ENCODE measurements at places on chromosomes 16 and 17.

DNA sequence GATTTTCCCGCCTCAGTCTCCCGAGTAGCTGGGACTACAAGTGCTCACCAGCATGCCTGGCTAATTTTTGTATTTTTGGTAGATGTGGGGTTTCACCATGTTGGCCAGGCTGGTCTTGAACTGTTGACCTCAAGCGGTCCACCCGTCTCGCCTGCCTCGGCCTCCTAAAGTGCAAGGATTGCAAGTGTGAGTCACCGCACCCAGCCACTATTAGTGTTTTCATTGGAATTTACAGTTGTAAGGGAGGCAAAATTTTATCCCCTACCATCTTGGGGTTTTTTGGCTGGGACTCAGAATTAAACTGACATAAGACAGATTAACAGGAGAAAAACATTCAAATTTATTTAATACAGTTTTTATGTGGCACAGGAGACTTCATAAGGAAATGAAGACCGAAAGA is 12.3 kb upstream of the MYCBPAP start:
- DNase-seq = peak; percentile 62

- no peak for DNase-seq
Observed at GRCh38 chr16:24170407-24170806, 85.7 kb upstream of the CACNG3 start.

GRCh38 chr16:72060405-72060804 is 2.6 kb upstream of the HPR start:
- DNase-seq = no peak

GRCh38 chr16:65125871-65126270 is 4.0 kb upstream of the CDH11 start:
- DNase-seq = no peak

DNA sequence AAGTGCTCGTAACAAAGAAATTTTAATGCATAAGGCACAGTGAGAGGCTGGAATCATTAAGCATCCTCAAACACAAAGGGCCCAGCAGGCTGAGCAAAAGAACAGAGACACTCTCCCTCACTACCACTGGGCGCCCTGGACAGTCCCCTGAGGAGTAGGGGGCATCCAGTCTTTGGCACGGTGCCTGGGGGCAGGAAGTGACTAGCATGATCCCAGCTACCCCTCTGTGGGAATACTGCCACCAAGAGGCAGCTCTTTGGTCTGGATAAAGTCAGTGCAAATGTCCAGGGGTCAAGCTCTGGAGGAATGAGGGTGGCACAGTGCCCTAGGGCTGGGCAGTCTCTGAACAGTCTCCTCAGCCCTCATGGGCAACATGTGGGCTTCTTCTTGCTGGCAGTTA is 2.6 kb upstream of the PROCA1 start:
- DNase-seq = no peak
